ENCODE measurements at places on chromosomes 6 and 20. TPM values are rescaled to one million over a fixed set of nuclear protein-coding genes. Genes with fewer than 3 reads are reported as not detected.

DNA sequence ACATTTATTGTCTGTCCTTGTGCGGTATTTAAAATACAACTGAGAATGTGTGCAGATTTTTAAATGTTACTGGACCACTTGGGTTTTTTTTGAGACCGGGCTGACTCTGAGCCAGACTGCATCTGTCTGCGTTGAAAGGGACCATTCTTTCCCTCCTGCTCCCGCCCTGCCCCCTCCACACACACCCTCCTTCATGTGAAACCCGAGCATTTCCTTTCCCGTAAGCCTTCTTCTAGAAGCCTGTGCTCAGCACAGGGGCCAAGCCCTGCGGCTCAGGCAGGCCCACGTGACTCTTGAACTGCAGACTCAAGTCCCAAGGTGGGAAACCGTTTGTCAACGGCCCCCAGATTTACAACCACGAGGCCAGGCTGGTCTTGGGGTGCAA, 82.7 kb upstream of the FOXC1 start:
- no peaks in the 10 kb centered on the region for H3K4me1 ChIP-seq
- no peak overlapping the region for H3K4me3 ChIP-seq
- H3K27me3 ChIP-seq = no peaks in the 10 kb centered on the region

- H3K4me1 ChIP-seq = no peaks in the 10 kb centered on the region
- no peak for DNase-seq
- H3K27ac ChIP-seq = no peak overlapping the region
- H3K36me3 ChIP-seq = no peaks in the 10 kb centered on the region
- no peaks in the 10 kb centered on the region for H3K27me3 ChIP-seq
- no peak overlapping the region for H3K4me3 ChIP-seq
Observed at GRCh38 chr20:7728338-7728737, 211.9 kb downstream of the HAO1 start.

DNA sequence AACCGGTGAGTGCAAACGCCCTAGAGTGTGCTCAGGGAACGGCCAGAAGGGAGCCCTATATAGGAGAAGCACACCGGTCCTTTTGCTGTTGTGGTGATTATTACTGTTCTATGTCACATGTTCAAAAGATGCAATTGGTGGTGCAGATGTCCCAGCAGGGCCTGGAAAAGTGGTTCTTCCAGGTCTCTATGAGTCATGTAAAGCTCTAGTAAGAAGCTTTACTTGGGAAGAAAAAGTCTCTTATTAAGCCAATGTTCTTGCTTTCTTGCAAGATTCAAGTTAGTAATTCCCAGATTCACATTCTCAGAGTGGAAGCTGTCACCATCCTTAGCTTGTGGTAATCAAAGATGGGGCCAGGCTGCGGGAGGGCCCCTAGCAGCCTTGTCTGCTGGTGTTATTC, 23.3 kb downstream of the EDN3 start:
- no peak overlapping the region for H3K27ac ChIP-seq
- H3K27me3 ChIP-seq = no peaks in the 10 kb centered on the region
- no peak for DNase-seq
- no peaks in the 10 kb centered on the region for H3K36me3 ChIP-seq
- H3K4me1 ChIP-seq = no peaks in the 10 kb centered on the region

GRCh38 chr6:42896178-42896719, 16.8 kb downstream of the RPL7L1 start:
- H3K4me1 ChIP-seq = no peaks in the 10 kb centered on the region
- no peak for DNase-seq
- H3K27me3 ChIP-seq = no peaks in the 10 kb centered on the region
- H3K36me3 ChIP-seq = no peaks in the 10 kb centered on the region

- no peaks in the 10 kb centered on the region for H3K4me1 ChIP-seq
- no peak overlapping the region for H3K4me3 ChIP-seq
- H3K27me3 ChIP-seq = no peaks in the 10 kb centered on the region
- H3K27ac ChIP-seq = no peak overlapping the region
- no peak for DNase-seq
- no peaks in the 10 kb centered on the region for H3K36me3 ChIP-seq
Observed at GRCh38 chr20:12984069-12984765, 24.6 kb upstream of the SPTLC3 start.

DNA sequence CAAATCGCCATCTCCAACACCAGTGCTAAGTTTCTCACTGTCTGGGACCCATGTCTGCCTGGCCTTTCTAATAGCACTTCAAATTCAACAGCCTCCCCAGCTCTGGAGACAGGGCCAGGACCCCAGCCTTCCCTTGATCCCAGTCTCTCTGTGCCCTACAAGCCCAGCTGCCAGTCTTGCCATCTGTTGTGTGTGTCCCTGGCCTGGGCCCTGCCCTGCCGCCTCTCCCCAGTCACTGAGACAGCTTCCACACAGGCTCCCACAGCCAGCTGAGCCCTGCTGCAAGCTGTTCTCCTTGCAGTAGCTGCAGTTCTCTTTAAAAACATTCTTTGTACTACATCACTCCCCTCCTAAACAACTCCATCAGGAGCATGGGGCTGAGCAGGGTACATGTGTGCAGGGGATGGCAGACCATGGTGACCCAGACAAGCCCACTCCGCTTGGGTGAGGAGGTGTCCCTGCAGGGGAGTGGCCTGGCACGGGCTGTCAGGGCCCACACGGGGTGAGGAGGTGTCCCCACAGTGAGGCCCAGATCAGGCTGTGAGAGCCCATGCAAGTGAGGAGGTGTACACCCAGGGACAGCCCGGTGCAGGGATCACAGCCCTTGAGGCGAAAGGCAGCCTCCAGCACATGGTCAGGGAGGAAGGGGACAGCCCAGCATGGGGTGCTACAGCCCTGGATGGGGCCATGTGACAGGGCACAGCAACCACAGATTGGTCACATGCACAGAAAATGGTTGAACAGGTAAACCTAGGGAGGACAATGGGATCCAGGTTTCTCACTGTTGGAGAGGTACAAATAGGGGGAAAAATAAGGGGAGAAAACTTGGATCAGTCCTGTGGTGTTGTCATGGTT, 16.2 kb downstream of the CST7 start:
- no peaks in the 10 kb centered on the region for H3K36me3 ChIP-seq
- H3K27ac ChIP-seq = no peak overlapping the region
- DNase-seq = no peak
- no peak overlapping the region for H3K4me3 ChIP-seq
- no peaks in the 10 kb centered on the region for H3K27me3 ChIP-seq
- H3K4me1 ChIP-seq = no peaks in the 10 kb centered on the region

DNA sequence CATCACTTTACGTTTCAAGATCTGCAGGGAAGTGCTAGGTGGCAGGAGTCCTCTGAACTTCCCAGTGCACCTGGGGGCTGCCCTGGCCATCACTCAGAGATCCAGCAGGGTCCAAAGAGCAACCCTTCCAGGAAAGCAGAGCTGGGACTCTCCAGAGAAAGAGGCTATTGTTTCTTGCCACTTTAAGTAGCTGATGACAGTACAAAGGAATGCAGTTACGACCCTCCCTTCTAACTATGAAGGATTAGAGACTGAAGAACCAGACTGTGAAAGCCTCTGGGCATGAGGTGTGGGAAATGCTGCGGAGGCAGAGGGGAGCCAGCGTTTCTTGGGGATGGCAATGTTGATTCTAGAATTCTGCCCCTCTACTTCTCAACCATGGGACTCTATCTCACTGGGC, 189.1 kb upstream of the SUPT3H start:
- no peaks in the 10 kb centered on the region for H3K4me1 ChIP-seq
- DNase-seq = no peak
- no peaks in the 10 kb centered on the region for H3K36me3 ChIP-seq
- H3K27ac ChIP-seq = no peak overlapping the region
- no peak overlapping the region for H3K4me3 ChIP-seq

DNA sequence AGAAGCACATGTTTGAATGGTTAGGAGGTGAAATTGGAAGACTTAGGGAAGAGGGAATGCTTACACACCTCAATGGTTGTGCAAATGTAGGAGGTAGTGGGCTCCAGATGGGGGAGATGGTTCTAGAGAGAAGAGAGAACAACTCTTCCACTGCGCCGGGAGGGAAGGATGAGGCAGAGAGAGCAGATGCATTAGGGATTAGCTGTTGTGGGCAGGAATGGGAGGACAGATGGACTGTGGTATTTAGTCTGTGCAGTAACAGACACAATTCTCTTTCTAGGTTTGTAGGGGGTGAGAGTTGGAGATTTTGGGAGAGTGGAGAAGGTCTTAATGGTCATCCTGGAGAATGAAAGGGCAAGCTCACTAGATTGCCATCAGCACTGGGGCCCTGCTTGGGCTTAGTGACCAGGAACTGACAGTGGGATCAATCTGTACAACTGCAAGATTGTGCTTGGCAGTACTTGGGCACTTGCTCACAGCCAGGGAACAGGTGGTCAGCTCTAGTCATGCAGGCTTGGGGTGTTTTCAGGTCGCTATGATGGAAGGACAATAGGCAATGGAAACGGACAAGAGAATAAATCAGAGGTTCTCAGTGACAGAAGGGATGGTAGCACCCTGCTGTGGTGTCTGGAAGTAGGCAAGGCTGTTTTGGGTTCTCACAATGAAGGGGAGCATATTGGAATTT, 182.0 kb upstream of the MYLIP start:
- no peaks in the 10 kb centered on the region for H3K27me3 ChIP-seq
- no peaks in the 10 kb centered on the region for H3K36me3 ChIP-seq
- DNase-seq = no peak
- H3K4me1 ChIP-seq = peaks cover 8% of the 10 kb centered on the region

DNA sequence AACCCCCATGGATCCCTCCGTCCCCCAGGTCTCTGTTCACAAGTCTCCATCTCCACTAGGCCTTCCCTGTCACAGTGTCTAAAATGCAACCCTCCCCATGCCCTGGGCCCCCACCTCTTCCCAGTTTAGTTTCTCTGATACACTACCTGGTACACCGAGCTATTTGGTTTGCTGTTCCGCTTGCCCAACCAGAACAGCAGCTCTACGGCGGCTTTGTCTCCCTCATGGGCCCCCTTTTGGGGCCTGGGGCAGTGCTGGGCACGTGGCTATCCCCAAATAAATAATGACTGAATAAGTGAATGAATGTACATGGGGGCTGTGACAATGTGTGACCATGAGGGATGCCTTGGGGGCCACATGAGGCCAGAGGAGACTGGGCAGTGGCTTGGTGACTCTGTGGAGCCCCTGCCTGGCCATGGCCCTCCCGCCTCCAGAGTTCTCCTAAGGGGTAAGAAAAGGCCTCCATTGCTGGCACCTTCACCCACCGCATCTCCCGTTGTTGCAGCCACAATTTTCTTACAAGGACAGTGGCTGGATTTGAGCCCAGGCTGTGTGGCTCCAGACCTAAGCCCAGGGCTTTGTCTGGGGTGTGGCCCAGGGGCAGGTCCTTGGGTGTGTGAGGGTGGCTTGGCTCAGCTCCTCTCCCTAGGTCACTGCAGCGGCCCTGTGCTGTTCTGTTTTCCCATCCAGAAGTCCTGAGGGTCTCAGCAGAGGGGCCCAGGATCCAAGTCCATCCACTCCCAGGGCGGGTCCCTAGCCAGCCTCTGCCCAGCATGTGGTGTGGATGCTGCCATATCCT, 408.5 kb upstream of the SULF2 start:
- no peak overlapping the region for H3K27ac ChIP-seq
- no peak for DNase-seq
- H3K36me3 ChIP-seq = no peaks in the 10 kb centered on the region
- H3K4me1 ChIP-seq = no peaks in the 10 kb centered on the region
- H3K4me3 ChIP-seq = no peak overlapping the region

DNA sequence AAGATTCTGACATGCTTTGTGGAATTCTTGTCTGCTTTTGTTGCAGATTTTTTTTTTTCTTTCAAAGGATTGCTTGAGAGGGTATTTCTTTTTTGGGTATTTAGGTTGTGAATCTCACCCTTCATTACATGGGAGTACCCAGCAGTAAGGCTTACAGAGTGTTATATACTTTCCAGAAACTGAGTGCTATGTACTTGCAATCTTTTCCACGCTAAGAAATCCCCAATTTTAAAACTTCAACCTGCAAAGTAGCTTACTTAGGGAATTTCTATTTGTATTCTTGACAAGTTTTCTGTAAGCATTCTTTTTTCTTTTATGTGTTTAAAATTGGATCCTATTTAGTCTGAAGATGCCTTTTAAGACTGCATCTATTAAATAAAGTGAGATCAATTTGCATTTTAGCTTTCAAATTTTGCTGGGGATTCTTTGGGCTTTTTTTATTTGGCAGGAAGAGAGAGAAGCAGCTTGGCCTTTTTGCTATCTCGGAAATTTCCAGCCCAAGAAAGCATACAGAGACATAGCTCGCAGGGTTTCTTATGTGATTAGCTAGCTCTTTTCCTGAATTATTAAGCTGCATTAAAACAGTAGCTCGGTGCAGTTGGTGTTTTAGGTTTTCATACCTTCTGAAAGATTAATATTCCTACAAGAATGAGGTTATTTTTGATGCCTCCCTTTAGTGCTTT, 42.6 kb downstream of the KCNS1 start:
- H3K36me3 ChIP-seq = no peaks in the 10 kb centered on the region
- no peaks in the 10 kb centered on the region for H3K27me3 ChIP-seq
- no peak for DNase-seq
- H3K4me1 ChIP-seq = no peaks in the 10 kb centered on the region
- H3K4me3 ChIP-seq = no peak overlapping the region
- no peak overlapping the region for H3K27ac ChIP-seq

GRCh38 chr6:156102129-156102528, 646.5 kb upstream of the NOX3 start:
- H3K27ac ChIP-seq = no peak overlapping the region
- no peaks in the 10 kb centered on the region for H3K4me1 ChIP-seq
- H3K27me3 ChIP-seq = no peaks in the 10 kb centered on the region
- no peak for DNase-seq
- no peak overlapping the region for H3K4me3 ChIP-seq
- H3K36me3 ChIP-seq = no peaks in the 10 kb centered on the region

DNA sequence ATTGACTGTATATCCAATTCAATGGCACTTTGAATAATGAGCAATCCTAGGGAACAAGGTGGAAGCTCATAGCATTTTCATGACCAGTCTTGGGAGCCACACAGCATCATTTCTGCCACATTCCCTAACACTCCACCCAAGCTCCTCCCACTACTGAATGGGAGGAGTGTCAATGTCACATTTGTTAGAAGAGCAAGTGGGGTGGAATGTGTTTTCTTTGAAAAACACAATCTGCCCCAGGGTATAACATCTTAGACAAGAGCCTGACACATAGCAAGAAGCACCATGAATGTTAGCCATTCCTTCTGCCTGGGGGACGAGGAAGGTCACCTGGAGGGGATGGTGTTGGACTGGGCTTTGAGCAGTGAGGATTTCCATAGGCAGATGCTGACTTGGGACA, 258.3 kb upstream of the PMEPA1 start:
- no peak overlapping the region for H3K27ac ChIP-seq
- no peak for DNase-seq
- no peaks in the 10 kb centered on the region for H3K27me3 ChIP-seq
- no peak overlapping the region for H3K4me3 ChIP-seq
- H3K4me1 ChIP-seq = no peaks in the 10 kb centered on the region

- H3K27me3 ChIP-seq = no peaks in the 10 kb centered on the region
- no peak overlapping the region for H3K4me3 ChIP-seq
- H3K27ac ChIP-seq = no peak overlapping the region
Observed at GRCh38 chr6:33198159-33198852, 2.2 kb downstream of the RXRB start.

GRCh38 chr6:140360651-140361050, 986.2 kb upstream of the CITED2 start:
- H3K4me3 ChIP-seq = no peak overlapping the region
- no peak overlapping the region for H3K27ac ChIP-seq
- H3K36me3 ChIP-seq = no peaks in the 10 kb centered on the region
- no peak for DNase-seq

LPA gene
- 1.9 TPM for total RNA-seq

DEFB110 gene
- not detected for total RNA-seq

ANKRD66 gene
- not detected for total RNA-seq

LINC00237 gene
- not detected for total RNA-seq

EDEM2 gene
- total RNA-seq = 31.5 TPM

FAXC gene
- 1.9 TPM for total RNA-seq

FAM110A gene
- total RNA-seq = 1.8 TPM

SRMS gene
- not detected for total RNA-seq

PRSS35 gene
- 0.44 TPM for total RNA-seq

TSPO2 gene
- not detected for total RNA-seq

VSTM2L gene
- total RNA-seq = 4.4 TPM

RUNX2 gene
- 0.22 TPM for total RNA-seq

CLPSL2 gene
- 2.4 TPM for total RNA-seq
